Fibroblast of skin of left biceps (primary cell): ENCODE measurements at places on chromosomes 5 and 9.

- DNase-seq = no peak
These were observed 32.8 kb upstream of the EBF1 start for GRCh38 chr5:159132429-159133040.

DNA sequence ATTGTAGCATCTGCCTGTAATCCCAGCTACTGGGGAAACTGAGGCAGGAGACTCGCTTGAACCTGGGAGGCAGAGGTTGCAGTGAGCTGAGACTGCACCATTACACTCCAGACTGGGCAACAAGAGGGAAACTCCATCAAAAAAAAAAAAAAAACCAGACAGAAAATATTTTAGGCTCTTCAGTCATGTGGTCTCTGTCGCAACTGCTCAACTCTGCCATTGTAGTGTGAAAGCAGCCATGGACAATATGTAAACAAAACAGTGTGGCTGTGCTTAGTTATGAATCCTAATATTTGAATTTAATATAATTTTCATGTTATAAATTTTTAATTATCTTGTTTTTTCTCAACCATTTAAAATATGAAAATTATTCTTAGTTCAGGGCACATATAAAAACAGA, 38.4 kb downstream of the ZFAND5 start:
- no peak for DNase-seq

GRCh38 chr5:29051509-29051908, 2013.1 kb upstream of the CDH9 start:
- no peak for DNase-seq

GRCh38 chr5:124902097-124902821, 155.8 kb upstream of the ZNF608 start:
- no peak for DNase-seq

DNA sequence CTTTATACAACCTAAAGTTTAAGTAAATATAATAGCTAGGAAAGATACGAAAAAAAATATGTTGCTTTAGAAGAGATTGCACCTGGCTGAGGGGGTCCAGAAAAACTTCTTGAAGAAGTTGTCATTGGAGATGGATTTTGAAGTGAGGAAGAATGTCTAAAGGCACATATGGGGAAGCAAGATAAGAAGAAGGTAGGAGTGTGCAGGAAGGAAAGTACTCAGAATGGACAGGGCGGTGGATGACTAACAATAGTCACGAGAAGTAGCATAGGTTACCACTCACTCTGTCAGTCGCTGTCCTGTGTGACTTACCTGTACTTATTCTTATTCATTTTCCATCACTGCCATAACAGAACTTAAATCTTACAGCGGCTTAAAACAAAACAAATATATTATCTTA, 251.6 kb downstream of the GRIA1 start:
- DNase-seq = no peak

GRCh38 chr9:76818271-76818670, 54.0 kb downstream of the PCA3 start:
- DNase-seq = peak; percentile 93

- peak; percentile 47 for DNase-seq
These were observed 23.5 kb upstream of the ALDOB start for GRCh38 chr9:101458963-101459631.

- DNase-seq = no peak
These were observed 20.9 kb downstream of the FAM13B start for GRCh38 chr5:138011991-138012390.
